LNCaP clone FGC (cell line): ENCODE measurements at places on chromosomes 4 and X.

- DNase-seq: no peak
These were observed 71.3 kb downstream of the PAK3 start for GRCh38 chrX:111167334-111167733.

- no peak for DNase-seq
These were observed 49.4 kb upstream of the FAT1 start for GRCh38 chr4:186772936-186773487.

DNA sequence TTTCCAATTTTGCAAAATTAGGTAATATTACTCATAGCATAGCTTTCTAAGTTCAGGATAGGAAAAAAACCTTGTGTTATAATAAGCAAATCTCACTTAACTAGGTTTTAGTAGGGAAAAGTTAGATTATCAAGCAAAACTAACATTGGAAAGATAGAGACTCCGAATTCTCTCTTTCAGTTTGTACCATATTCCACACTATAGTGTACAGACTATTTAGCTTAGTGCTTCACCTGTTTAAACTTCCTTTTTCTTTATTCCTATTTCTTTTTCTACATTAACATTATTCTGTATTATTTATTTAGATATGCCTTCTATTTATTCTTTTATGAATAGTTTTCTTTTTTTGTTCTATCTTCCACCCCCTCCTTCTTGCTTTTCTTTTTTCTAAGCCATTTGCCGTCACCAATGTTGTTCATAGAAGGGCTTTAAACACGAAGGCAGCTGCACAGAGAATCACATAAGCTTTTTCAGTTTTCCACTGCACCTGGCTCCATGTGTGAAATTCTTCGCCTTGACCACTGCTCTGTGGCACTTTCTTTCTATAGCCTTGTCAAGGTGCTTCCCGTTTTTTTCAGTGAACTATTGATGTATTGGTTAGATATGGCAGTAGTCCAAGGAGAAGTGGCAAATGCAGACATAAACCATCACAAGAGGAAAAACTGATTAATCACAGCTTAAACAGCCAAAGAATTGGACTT is 8.5 kb downstream of the PCDH10 start:
- DNase-seq: no peak

GRCh38 chr4:150160473-150160872 is 82.2 kb downstream of the DCLK2 start:
- DNase-seq: no peak
